NCI-H460 (cell line): ENCODE measurements at places on chromosomes 7 and 10.

DNA sequence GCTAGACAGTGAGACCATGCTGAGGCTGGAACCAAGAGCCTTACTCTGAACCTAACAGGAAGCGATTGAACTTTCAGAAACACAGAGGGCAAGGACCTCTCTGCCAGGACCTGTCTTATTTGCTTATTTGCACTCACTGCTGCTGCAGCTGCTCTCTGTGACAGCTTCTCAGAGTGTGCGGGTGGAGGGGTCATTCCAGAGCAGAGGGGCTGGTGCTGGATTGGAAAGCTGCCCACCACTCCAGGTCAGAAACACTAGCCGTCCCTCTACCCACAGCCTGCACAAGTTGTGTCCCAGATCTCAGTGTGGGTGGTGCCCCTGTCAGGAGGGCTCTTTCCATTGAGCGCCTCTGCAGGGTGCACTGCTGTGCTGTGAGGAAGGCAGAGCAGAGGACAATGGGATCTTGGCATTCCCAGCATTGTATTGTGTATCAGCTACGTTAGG, 126.2 kb downstream of the CCNY start:
- DNase-seq: no peak

- no peak for DNase-seq
Measured at GRCh38 chr10:69894156-69894555, 92.5 kb downstream of the COL13A1 start.

DNA sequence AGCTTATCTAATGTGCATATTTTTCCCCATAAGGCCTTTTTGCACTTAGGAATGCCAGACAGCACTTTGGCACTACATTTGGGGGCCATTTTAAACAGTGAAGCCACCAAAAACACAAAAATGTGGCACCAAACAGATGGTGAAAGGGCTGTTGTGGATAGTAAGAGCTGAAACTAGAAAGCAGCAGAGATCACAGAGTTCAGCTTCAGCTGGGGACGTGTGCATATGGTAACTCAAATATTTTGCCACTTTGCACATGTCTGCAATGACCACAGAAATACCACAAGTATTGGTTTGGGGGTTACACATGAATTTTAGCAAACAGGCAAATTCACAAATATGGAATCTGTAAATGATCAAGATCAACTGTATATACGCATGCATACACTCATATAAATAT, 72.8 kb downstream of the PODXL start:
- no peak for DNase-seq

GRCh38 chr10:70782086-70782745, 3.0 kb downstream of the TBATA start:
- no peak for DNase-seq

GRCh38 chr10:86715836-86716235, 40.6 kb upstream of the BMPR1A start:
- no peak for DNase-seq
